Natural killer cell (primary cell): ENCODE measurements at places on chromosomes 13 and 19. TPM values are rescaled to one million over a fixed set of nuclear protein-coding genes. Genes with fewer than 3 reads are reported as not detected.

The PROZ gene
- total RNA-seq = 0.82 TPM

The THSD1 gene
- total RNA-seq = 0.84 TPM

GRCh38 chr19:12199757-12200419 is 37.0 kb downstream of the ZNF136 start:
- no peak overlapping the region for H3K4me3 ChIP-seq
- H3K27ac ChIP-seq = no peak overlapping the region
- peak; percentile 12 for DNase-seq
- H3K27me3 ChIP-seq = no peaks in the 10 kb centered on the region
- peaks cover 14% of the 10 kb centered on the region for H3K4me1 ChIP-seq

DNA sequence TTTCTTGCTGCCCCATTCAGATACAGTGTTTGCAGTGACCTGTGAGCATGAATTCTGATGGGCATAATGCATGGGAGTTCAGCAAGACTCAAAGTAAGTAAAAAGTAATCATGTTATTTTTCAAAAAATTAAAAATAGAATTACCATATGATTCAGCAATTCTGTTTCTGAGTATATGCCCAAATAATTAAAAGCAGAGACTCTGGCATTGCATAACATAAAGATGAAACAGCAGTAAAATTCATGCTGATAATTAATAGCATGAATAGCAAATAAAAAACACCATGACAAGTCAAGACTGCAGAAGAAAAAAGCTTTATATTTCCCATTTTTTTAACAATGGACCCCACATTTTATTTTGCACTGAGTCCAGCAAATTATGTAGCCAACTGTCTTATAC is 21.3 kb downstream of the RNF6 start:
- H3K27ac ChIP-seq = no peak overlapping the region
- peaks cover 2% of the 10 kb centered on the region for H3K36me3 ChIP-seq
- H3K27me3 ChIP-seq = no peaks in the 10 kb centered on the region
- H3K4me3 ChIP-seq = no peak overlapping the region

The C3 gene
- 0.38 TPM for total RNA-seq

The CATSPERD gene
- total RNA-seq = not detected

- no peaks in the 10 kb centered on the region for H3K27me3 ChIP-seq
- H3K4me3 ChIP-seq = peak overlapping the region; percentile 46
- H3K27ac ChIP-seq = no peak overlapping the region
- H3K36me3 ChIP-seq = no peaks in the 10 kb centered on the region
Observed at GRCh38 chr19:45428384-45429231, 4.9 kb upstream of the ERCC1 start.
